ENCODE measurements at places on chromosomes 1 and 21.

GRCh38 chr1:152000964-152001630 lies 7.4 kb upstream of the S100A10 start:
- DNase-seq: no peak

DNA sequence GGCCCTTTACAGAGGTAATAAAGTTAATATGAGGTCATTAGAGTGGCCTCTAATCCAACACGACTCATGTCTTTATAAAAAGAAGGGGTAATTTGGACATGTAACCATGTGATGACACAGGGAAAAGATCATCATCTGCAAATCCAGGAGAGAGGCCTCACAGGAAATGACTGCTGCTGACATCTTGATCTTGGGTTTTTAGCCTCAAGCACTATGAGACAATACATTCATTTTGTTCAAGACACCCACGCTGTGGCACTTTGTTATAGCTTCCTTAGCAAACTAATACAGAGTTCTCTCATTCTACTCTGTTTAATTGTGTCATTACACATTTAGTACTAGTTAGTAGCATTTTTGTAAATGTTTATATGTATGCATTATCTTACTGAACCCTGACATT lies 64.0 kb upstream of the RUNX1 start:
- no peak for DNase-seq

DNA sequence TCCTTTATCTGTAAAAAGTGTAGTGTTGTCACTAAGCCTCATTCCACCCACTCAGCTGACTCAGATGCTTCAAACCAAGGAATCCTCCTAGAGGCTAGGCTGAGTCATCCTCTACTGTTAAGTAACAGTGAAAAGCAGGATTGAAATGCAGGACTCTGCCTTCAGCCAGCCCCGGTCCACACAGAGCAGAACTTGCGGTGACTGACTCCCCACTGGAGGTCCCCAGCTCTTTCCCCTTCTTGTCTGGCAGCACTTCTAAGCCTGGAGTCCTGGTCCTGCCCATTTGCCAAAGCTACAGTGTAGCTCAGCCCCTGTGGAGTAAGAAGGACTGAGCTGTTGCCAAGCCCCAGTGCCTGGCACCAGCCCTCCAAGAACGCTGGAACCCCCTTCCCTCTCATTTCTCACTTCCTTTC lies 1.7 kb downstream of the RAB7B start:
- DNase-seq: peak; percentile 45

DNA sequence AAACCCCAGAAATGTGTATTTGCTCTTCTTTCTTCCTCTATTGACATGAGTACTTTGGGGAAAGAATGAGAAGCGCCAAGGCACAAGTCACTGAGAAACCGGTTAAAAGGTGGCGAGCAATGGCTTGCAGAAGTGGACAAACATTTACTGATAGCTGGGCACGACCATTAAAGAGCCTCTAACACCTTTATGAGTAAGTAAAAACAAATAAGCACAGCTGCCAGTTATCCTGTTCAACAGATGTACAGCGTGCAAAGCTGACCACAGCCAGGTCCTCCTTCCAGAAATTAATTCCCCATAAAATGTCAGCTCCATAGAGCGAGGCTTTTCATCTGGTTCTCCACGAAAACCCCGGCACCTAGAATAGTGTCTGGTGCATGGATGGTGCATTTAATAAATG lies 72.7 kb downstream of the CAPZB start:
- DNase-seq: no peak

GRCh38 chr1:117537291-117537920 lies 68.4 kb upstream of the TENT5C start:
- no peak for DNase-seq

GRCh38 chr1:71850936-71851335 lies 431.4 kb downstream of the NEGR1 start:
- DNase-seq: no peak

DNA sequence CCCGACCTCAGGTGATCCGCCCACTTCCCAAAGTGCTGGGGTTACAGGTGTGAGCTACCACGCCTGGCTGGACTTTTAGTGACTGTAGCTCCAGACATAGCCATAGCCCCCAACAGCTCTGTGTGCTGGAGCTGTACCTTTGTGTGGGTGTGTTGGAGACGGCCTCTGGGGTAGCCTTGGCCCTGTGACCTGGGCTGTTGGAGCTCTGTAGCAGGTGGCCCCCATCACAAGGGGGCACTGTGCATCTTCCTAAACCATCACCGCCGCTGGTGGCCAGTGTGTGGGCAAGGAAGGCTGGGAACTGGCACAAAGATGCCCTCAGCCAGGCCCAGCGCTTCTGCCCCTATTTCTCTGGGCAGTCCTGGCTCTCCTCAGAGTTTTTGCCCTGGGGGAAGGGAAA lies 38.4 kb upstream of the FOXO6 start:
- DNase-seq: peak; percentile 26

DNA sequence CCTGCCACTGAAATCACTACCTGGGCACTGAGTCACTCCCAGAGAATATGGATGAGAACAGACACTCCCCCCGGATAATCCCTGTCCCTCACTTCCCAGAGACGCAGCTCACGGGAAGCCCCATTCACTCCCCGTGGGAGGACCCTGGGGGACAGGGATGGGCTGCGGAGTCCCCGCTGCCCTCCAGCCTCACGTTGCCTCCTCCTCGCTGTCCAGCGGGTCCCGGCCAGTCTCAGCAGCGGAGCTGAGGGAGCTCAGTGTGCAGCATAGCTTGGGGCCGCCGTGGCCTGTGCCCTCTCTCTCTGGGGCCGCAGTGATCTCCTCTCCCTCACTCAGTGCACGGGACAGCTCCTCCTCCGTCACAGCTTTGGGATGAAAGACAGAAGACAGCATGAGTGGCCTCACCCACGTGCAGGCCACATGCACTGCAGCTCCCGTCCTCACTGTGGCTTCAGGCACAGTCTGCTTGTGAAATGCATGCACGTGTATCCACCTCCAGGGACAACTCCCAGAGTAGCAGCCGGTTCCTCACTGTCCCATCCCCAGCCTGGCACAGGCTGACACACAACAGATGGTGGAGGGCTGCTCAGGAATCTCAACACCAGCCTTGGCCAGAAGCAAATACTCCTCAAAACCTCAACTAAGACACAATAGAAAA lies 7.4 kb downstream of the CFAP410 start:
- no peak for DNase-seq

GRCh38 chr1:27136998-27137542 lies 17.9 kb downstream of the SLC9A1 start:
- DNase-seq: peak; percentile 58

GRCh38 chr1:107896936-107897335 lies 68.0 kb downstream of the VAV3 start:
- DNase-seq: no peak

DNA sequence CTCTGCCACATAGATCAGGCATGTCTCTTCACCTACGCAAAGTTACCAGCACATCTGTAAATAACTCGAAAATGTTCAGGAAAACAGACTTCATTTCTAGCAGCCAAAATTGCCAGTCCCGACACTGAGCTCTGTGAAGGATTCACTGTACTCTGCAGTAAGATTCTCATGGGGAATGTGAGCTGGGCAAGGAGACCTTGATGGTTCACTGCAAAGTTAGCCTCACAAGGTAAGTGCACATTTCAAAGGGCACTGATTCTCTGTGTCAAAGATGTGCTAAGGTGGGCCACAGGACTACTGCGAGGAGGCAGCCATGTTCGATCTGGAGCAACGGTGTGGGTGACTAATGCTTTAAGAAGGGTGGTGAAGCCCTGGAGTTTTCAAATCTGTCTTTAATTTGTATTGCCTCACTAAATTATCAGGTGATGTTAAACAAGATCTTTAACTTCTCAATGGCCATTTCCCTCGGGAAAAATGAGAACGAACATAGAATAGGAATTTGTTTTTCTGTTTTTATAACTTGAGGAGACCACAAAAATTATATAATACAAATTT lies 25.2 kb downstream of the STPG1 start:
- DNase-seq: no peak

GRCh38 chr1:18200918-18201317 lies 93.3 kb downstream of the IGSF21 start:
- DNase-seq: no peak

DNA sequence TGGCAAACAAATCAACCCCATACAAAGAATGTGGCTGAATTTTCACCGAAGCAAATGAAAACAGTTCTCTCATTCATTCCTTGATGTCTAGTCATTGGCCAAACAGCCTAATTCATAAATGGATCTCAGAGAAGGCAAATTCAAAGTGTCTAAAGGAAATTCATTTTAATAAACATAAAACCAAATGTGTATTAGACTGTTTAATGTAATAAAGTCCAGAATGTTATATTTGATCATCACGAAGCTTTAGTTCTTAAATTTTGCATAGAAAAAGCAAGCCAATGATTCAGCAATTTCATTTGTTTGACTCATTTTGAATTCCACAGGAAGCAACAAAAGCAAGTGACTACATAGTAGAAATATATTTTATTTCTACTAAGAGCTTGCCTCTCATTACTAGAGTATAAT lies 379.2 kb upstream of the ADAMTS5 start:
- no peak for DNase-seq

DNA sequence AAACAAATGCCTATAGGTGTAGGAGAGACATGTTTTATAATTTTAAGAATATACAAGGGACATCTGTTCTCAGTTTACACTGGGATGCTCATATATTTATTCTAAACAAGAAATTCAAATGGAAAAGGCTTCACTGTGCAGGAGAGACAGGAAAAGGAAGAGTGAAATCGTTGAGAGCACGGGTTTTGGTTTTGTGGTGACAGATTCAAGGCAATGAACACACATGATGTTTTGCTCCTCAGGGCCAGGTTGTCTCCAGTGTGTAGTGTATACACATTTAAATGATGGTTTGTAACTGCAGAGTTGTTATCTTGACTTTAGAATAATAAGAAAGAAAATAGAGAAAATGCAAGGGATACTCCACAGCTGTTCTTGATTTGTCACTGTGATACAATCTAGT lies 73.7 kb downstream of the S1PR1 start:
- DNase-seq: no peak

DNA sequence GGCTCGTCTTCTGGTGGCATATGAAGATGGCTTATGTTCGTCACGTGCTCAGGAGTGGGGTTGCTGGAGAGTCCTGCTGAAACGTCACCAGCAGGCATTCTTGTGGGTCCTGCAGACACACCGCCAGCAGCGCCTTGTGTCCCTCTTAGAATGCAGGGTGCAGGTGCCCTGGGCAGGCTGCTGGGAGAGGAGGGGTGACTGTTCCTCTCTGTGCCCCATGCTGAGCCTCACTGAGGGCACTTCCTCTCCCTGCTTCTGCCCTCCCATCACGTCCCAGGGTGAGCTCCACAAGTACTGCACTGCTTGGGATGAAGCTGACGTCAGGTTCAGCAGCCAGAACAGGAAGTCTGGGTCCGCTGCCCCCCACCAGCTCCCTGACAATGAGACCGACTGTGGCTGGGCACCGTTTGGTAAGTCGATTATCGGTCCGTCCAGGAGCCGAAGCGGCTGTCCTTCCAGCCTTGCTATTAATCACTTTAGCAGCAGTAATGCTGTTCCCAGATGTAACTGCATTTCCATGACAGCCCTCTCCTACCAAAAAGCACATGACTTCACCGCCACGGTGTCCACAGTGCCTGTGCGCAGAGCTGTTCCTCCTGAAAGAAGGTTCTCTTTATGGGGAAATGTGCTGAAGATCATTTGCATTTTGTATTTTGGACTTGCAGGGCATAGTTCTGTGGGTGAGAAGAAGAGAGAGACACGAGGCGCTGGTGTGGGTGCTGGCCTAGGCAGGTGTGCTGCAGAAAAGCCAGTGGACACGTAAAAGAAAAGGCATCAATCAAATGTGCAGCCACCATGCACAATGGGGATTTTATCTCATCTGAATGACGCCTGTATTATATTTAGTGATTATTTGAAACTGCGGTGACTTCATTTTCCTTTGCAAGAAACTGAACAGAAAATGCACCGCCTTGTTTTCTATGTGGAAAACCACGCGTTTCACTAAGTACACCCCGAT lies 21.0 kb downstream of the SLC37A1 start:
- no peak for DNase-seq

Data from stimulated activated CD4-positive, alpha-beta T cell treated with anti-CD3 and anti-CD28 coated beads, TNF-alpha, amount 100 ng/mL, for 48 hours (primary cell).